ENCODE measurements at places on chromosomes 16 and 17.

GRCh38 chr16:70395345-70395901 is 43.5 kb downstream of the ST3GAL2 start:
- peak; percentile 26 for DNase-seq

GRCh38 chr17:59490216-59490615 is 75.2 kb upstream of the DHX40 start:
- no peak for DNase-seq

DNA sequence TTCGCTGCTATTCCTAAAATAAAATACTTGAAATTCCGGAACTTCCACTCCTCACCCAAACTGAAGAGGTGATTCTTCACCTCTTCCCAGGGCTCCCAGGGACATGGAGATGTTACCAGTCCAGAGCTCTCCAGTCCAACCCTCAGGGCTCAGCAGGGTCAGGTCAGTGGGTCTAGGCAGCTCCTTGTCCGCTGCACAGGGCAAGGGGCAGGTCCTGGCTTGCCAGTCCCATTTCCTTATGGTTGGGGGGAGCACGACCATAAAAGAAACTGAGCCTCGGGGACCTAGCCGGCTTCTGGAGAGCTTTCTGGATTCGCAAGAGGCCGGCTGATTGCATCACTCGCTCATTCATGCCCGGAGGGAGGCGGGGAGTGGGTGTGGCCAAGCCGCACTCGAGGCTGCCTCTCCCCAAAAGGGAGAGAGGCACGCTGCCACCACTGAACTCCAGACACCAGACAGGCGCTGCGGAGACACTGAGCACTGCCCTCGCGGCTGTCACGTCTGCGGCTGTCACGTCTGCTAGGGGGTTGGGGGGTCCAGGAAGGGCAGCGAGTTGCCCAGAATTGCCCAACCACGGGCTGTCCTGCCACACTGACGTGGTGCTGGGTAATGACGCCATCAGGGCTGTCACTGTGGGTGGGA is 15.8 kb downstream of the SLC7A5 start:
- no peak for DNase-seq

- no peak for DNase-seq
Observed at GRCh38 chr17:5516060-5516792, 29.9 kb downstream of the MIS12 start.

DNA sequence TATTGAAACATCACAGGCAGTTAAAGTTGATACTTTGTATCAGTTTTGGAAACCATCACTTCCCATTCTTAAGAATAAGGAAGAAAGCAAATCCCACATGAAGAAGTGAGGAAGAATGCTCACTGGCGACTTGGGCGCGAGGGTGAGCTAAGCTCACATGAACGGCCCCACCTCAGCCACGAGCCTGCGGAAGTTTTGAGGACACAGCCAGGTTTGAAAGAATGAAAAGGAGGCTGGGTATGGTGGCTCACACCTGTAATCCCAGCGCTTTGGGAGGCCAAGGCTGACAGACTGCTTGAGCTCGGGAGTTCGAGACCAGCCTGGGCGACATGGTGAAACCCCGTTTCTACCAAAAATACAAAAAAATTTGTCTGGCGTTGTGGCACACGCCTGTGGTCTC is 110.3 kb upstream of the CHMP6 start:
- no peak for DNase-seq
